ENCODE measurements at places on chromosomes 3 and 15.

DNA sequence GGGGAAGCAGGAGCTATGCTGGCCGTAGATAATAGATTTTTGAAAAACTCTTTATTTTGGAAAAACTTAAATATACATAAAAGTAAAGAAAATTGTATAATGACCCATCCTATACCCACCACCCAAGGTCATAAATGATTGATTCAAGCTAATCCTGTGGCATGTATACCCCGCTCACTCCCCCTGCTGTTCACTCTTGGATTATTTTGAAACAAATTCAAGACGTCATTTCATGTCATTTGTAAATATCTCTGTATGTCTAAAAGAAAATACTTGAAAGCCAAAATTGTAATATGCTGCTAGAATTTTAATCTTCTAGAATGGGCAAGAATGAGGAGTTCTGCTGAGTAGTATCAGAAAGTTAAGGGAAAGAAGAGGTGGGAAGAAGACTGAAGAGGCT is 241.7 kb downstream of the FEZF2 start:
- no peak for DNase-seq

DNA sequence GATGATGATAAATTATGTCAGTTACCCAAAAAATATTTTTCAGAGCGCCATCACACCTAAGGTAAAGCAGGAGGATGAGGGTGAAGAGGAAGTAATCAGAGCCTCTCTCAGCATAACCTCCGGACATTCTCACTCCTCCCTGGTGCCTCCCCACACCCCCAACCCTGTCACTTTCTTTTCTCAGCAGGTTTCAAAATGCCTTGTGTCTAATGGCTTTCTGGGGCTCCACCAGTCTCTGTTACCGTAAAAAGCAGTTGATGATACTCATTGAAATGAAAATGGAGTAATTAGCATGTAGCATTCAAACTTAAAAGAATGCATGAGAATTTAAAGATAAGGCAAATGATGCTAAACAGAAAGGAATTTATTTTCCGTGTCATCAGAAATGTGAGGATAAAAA is 180.0 kb downstream of the ERC2 start:
- DNase-seq: no peak

- DNase-seq: no peak
Observed at GRCh38 chr3:41223691-41224090, 24.4 kb downstream of the CTNNB1 start.

GRCh38 chr3:156973954-156974353 is 147.8 kb downstream of the LEKR1 start:
- DNase-seq: no peak

- no peak for DNase-seq
Observed at GRCh38 chr3:66028457-66028856, 10.3 kb downstream of the MAGI1 start.

GRCh38 chr15:89761929-89762328 is 10.9 kb upstream of the MESP1 start:
- DNase-seq: no peak

DNA sequence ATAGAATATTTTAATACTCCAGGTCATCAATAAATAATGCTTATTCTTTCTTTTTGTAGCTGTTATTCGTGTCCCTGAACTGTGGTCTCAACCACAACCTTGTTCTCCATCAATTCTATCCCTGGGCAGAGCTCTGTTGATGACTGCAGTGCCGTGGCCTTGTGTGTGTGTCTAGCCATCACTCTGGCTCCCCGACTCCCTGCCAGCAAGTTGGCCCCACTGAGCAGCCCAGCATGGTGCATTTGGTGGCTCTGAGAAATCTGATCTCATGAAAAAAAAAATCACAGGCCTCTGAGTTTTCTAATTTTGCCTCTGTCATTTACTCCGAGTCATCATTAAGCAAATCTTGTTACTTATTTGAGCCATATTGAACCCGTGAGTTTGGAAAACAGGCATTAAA is 164.7 kb downstream of the GOLGA6L6 start:
- no peak for DNase-seq

DNA sequence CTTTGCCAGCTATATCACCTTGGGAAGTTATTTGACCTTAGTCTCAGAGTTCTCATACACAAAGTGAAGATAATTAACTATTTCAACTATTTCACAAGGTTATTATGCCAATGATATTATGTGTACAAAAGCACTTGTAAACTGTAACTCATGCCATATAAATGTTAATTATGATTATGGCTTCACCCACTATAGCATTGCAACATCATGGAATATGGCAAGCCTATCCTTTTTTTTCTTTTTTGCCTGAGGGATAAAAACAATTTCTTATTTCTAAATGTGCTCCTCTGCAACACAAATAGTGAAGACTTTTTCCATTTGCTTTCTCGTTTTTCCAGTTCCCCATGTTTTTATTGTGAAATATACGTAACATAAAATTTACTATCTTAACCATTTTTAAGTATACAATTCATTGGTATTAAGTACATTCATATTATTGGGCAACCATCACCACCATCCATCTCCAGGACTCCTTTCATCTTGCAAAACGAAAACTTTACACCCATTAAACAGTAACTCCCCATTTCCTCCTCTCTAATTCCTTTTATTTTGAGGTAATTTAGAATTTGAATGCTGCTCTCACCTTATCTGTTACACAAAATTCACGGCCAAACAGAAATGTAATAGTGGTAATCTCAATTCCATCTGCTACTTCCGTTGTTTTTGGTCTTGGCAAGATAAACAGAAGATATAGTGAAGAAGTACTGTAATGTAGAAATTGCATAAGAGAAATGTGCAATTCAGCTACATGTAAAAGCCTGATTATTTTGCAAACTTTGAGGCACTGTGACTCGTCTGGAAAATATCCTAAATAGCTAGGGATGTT is 46.3 kb downstream of the NANOGP8 start:
- no peak for DNase-seq

GRCh38 chr3:54069961-54070360 is 52.4 kb upstream of the CACNA2D3 start:
- DNase-seq: no peak

- no peak for DNase-seq
Observed at GRCh38 chr3:53588122-53588521, 93.7 kb downstream of the CACNA1D start.

- DNase-seq: no peak
Observed at GRCh38 chr3:121477589-121477988, 68.2 kb downstream of the POLQ start.

DNA sequence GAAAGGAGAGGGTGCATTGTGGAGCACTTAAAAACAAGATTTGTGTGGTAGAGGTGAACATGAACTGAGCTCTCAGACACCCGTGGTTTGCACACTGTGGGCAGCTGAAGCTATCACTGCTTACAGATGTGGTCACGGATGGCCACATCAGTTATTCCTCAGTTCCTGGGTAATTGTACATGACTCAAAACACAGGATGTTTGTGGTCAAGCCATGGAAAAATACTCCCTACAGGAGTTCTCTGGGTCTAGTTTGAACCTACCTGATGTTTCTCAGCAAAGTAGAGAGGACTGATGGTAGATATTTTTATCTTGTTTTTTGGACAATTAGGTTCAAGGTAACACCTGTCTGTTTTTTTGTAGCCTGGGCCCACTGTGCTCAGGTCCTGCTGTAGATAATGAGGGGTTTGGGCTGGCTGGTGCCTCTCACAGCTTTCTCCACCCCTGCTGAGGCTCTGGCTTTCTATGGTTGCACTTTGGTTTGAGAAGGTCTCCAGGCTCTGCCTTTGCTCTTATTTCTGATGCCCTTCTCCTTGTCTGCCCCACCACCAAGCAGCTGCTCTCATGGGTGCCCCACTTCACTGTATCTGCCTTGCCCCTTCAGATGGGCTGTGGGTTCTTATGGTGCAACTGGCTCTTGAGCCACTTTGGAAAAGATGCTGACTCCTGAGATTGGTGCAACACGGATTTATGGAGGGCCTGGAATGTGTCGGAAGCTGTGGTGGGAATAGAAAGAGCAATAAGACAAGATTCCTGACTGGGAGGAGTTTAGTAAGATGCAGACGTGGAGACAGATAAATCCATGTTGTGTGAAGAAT is 40.1 kb downstream of the CDCP1 start:
- DNase-seq: no peak

- no peak for DNase-seq
Observed at GRCh38 chr3:24164967-24165602, 220.0 kb downstream of the NR1D2 start.
